ENCODE measurements at places on chromosomes 11 and 22.

- no peak for DNase-seq
Measured at GRCh38 chr11:75330291-75330690, 21.2 kb downstream of the ARRB1 start.

DNA sequence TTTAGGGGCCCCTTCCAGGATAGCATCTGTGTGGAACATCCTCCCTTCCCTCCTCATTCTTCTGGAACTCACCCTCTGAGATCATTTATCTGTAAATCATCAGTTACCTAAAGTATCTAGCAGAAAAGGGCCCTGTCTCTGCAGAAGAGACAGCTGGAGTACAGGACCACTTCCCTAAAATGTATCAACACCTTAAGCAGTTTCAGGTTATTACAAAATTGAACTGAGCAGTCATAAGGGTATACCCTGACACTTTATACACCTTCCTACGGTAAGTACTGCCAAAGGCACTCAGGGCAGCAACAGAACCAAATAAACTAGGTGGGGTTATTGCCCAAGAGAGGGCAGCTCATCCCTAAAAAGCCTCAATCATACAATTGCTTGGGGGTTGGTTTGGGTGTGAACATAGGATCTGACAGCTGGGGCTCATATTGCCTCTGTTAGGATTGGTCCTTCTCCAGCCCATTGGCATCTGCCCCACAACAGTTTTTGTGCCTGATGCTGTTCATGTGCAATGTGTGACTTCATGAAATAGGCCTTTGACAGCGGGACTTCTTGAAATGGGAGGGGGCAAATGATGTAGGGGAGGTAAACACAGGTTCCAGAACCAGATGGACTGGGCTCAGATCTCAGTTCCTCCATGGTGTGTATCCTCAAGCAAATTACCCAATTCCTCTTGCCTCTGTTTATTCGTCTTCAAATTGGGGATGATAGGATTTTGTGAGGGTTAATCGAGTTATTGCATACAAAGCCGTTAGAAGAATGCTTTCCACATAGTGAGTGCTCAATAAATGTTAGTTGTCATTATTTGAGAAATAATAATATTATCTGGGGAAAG, 2.9 kb downstream of the POU2AF3 start:
- no peak for DNase-seq

DNA sequence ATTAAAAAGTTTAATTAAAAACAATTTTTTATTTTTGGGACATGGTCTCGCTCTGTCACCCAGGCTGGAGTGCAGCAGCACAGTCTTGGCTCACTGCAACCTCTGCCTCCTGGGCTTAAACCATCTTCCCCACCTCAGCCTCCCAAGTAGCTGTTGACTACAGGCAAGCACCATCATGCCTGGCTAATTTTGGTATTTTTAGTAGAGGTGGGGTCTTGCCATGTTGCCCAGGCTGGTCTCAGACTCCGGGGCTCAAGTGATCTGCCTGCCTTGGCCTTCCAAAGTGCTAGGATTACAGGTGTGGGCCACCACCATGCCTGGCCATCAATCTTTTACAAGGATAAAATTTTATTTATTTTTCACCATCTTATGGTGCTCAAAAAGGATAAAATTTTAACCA, 43.3 kb upstream of the PHOX2A start:
- DNase-seq = no peak

- no peak for DNase-seq
Measured at GRCh38 chr11:74474316-74474715, 7.0 kb upstream of the KCNE3 start.

- DNase-seq = no peak
Measured at GRCh38 chr22:47626428-47627390, 864.3 kb downstream of the TBC1D22A start.

- peak; percentile 54 for DNase-seq
Measured at GRCh38 chr11:102268083-102268984, 49.0 kb upstream of the BIRC3 start.

- DNase-seq = no peak
Measured at GRCh38 chr22:47784991-47785390, 1022.5 kb downstream of the TBC1D22A start.

- DNase-seq = no peak
Measured at GRCh38 chr22:26534171-26534855, 22.0 kb upstream of the TFIP11 start.

DNA sequence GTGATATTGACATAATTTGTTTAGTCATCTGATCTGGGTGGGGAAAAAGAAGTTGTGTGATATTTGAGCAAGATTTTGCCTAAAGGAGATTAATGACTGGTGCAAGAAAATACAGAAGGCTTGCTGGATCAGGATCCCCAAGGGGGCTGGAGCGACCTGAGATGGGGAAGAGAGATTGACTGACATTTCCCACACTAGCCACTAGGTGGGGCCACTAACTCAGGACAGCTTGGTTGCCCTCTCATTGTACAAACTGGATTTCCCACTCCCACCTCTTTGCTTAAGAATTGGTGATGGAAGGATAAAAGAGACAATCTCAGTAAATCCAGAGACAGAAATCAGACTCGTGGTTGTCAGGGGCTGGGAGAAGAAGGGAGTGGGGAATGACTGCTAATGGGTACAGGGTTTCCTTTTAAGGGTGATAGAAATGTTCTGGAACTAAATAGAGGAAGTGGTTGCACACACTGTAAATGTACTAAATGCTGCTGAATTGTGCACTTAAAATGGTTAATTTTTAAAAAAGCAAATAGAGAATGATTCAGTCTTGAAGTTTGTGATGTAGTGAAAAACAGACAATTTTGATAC, 50.7 kb downstream of the CTTN start:
- DNase-seq = no peak

- no peak for DNase-seq
Measured at GRCh38 chr11:36953976-36954375, 355.9 kb upstream of the RAG2 start.

GRCh38 chr11:132073787-132074186, 703.4 kb downstream of the NTM start:
- DNase-seq = no peak

DNA sequence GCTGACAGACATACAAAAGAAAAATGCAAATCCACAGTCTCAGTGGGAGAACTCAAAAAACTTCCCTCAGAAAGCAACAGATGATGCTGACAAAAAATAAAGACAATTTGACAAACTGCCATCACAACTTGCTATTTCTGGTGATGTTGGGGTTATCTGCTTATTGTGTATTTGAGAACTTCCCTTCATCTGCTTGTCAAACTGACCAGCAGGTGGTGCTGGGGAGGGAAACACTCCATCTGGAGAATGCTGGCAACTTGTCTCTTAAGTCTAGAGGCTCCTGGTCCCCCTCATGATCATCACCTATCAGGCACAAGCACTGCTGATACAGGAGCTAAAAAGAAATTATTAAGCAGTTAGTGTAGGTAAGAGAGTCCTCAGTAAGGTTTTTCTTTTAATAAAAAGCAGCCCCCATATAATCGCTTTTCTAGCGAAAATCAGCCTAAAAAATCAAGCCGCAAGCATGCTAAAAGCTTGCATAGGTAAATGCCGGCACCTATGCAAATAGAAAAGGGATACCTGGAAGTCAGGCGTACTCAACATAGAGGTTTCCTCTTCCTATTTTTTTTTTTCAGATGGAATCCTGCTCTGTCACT, 9.8 kb upstream of the FAM111B start:
- no peak for DNase-seq

GRCh38 chr22:27799015-27799826, 2.3 kb downstream of the MN1 start:
- no peak for DNase-seq

DNA sequence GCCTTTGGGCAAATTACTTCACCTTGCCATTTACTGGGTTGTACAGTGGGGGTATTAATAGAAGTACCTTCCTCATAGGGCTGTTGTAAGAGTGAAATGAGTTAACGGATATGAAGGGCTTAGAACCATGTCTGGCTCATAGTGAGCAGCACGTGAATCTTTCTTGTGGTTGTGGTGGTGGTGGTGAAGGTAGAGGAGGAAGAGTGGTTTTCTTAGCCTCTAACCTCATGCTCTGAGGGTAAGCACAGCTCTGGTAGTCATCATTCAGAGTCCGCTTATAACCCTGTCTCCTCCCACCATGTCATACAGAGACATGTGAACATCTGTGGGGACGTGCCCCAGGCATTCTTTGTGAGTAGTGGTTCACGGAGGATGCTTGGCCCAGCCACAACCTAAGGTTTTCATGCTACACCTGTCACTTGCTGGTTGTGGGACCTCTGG, 43.6 kb downstream of the TEAD1 start:
- no peak for DNase-seq

DNA sequence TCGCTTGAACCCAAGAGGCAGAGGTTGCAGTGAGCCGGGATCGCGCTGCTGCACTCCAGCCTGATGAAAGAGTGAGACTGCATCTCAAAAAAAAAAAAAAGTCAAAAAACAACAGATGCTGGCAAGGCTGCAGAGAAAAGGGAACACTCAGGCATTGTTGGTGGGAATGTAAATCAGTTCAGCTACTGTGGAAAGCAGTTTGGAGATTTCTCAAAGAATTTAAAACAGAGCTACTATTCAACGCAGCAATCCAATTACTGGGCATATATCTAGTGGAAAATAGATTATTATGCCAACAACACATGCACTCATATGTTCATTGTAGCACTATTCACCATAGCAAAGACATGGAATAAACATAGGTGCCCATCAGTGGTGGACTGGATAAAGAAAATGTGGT, 89.7 kb downstream of the EFCAB6 start:
- DNase-seq = no peak

GRCh38 chr11:68999093-68999747, 13.8 kb downstream of the MRGPRF start:
- DNase-seq = no peak

- DNase-seq = no peak
Measured at GRCh38 chr22:27836181-27836580, 34.6 kb upstream of the MN1 start.

DNA sequence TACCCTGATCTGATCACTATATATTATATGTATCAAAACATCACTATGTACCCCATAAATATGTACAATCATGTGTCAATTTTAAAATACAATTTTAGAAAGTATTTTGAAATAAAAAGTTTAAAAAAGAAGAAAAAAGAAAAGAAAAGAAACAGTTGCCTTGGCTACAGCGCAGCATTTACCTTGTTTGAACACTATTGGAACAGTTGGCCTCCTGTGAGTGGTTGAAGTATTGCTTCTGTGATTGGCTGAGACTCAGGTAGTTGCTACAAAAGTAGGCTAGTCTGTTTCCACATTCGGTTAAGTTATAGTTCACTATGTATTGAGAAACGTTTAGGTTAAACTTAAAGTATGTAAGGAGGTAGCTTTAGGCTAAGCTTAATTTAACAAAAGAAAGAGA, 7.9 kb upstream of the DTX4 start:
- DNase-seq = no peak

- no peak for DNase-seq
Measured at GRCh38 chr11:6841694-6842093, 3.8 kb upstream of the OR10A5 start.

- no peak for DNase-seq
Measured at GRCh38 chr22:37188901-37189466, 937 bp upstream of the C1QTNF6 start.

- DNase-seq = no peak
Measured at GRCh38 chr11:84825106-84825660, 802.0 kb downstream of the DLG2 start.

DNA sequence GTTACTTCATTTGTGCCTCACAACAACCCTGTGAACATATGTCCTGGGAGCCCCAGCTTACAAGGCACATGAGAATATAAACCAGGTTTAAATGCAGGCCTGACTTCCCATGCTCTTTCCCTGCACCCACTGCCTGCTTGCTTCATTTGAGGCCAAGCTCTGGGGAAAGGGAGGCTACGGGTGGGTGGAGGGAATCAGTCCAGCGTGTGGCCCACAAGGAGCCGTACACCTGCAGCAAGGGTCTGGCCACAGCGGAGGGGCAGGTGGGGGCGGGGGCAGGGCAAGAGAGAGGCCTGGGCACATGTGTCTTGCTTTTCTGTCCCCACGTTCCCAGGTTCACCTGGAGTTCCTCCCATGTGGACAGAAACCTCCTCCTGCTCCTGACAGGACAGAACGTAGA, 26.2 kb downstream of the FAM83F start:
- no peak for DNase-seq

DNA sequence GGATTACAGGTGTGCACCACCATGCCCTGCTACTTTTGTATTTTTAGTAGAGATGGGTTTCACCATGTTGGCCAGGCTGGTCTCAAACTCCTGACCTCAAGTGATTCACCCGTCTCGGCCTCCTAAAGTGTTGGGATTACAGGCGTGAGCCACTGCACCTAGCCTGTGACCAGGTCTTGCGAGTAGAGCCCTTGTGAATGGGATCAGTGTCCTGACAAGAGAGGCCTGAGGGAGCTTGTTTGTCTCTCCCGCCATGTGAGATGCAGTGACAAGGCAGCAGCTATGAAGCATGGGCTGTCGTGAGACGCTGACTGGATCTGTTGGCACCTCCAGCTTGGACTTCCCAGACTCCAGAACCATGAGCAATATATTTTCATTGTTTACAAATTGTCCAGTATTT, 69.3 kb downstream of the LRRC32 start:
- DNase-seq = no peak

DNA sequence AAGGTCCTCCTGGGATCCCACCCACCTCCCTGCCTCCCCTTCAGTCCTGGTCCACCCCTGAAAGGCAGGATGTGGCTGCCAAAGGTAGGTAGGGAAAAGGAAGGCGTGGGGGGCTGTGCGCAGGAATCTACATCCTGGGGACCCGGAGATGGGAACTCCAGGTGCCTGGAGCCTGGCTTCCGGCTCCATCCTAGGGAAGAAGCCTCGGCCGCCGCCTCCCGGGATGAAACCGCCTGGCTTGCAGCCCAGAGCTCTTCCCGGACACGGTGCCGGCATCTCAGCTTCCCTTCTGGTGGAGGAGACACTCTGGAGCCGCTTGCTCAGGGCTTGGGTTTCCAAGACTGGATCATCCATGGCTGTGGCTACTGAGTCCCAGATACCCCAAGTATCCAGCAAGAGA, 33.3 kb upstream of the PDGFB start:
- DNase-seq = no peak

DNA sequence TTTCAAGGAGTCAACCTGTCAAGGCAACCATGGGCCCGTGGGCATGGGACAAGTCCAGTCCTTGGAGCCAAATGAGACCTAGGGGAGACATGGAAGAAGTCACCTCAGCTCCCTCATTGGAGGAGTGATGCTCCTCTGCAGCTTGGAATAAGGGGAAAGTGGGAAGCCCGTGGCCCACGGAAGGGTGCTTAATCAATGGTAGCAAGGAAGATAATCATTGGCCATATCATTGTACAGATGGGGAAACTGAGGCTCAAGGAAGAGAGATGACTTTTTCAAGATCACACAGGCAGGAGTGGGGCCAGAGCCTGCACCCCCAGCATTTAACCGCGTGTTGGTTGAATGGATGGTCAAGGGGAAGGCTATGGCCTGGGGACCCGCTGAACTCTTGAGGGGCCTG, 133.0 kb downstream of the OSBP2 start:
- DNase-seq = no peak

- no peak for DNase-seq
Measured at GRCh38 chr22:30892286-30892685, 76.3 kb downstream of the MORC2 start.

DNA sequence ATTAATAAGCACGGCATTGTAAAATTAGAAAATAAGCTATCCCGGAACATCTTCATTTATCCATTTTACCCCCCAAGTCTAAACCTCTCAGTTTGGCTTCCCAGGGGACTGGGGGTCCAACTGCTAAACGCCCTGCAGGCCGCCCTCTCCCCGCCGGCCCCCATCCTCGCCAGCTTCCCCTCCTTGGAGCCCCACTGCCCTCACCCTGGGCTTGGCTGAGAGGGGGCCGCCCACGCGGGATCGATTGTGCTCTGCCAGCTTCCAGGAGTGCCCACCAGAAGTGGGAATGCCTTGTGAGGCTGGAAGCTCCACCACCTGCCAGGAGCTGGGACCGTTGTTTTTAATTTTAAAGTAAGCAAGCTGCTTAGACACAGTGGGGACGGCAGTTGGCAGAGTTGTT, 353.5 kb downstream of the TBC1D22A start:
- DNase-seq = no peak

Data from activated B cell treated with CpG ODN at 0.5 μM for 24 hours (primary cell).